ENCODE measurements at places on chromosomes 1 and 21.

- no peak for DNase-seq
Observed at GRCh38 chr1:1074631-1075147, 583 bp upstream of the RNF223 start.

GRCh38 chr1:42933610-42934491 lies 24.8 kb downstream of the SLC2A1 start:
- DNase-seq, result no peak

DNA sequence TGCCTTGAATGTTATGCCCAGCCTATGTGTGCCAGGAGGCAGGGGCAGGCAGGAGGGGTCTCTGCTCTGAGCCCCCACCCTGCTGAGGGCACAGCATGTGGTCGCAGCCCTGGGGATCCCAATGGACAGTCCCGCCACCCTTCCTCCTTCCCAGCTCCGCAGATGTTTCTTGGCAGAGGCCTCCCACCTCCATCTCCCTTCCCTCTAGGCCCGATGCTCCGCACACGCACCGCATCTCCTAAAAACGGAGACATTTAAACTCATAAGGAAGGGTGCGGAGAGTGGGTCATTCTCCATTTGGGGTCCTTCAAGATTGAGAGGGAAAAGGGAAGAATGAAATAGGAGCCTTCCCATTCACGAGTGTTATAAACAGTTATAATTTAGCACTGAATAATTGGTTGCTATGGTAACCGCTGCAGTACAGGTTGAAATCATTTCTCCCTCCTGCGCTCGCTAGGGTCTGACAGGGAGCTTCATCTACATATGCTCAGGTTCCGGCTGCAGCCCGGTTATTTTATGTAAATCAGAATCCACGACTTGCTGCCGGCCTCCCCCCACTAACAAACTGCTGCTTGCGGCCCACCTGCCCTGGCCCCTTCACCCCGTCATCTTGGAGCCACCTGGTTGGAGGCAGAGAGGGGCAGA lies 16.0 kb downstream of the CHD5 start:
- no peak for DNase-seq

DNA sequence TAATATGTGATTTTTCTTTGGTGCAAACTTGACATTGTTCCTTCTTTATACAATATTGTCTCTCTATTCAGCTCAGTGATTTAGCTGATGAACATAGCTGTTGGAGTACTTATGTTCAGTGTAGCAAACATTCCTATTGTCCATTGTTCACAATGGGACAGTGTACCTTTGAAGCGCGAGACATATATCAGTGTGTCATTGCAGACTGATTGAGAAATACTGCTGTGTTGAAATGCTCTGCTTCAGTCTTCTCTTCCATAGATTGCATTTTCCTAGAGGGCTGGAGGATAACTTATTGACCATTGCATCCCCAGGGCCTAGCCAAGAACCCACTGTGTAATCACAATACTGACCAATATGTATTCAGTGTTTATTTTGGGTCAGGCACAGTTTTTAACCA lies 46.5 kb downstream of the HLX start:
- no peak for DNase-seq

GRCh38 chr1:153774026-153774595 lies 1.1 kb upstream of the SLC27A3 start:
- no peak for DNase-seq

GRCh38 chr21:44349847-44350772 lies 3.3 kb upstream of the TRPM2 start:
- DNase-seq, result no peak

DNA sequence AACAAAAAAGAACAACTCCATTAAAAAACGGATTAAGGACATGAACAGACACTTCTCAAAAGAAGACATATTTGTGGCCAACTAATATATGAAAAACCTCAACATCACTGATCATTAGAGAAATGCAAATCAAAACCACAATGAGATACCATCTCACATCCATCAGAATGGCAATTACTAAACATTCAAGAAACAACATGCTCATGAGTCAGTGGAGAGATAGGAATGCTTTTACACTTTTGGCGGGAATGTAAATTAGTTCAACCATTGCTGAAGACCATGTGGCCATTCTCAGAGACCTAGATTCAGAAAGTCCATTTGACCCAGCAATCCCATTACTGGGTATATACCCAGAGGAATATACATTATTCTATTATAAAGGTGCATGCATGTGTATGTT lies 1442.6 kb upstream of the B3GALT2 start:
- no peak for DNase-seq

- no peak for DNase-seq
Observed at GRCh38 chr1:176692431-176692830, 229.5 kb downstream of the PAPPA2 start.

DNA sequence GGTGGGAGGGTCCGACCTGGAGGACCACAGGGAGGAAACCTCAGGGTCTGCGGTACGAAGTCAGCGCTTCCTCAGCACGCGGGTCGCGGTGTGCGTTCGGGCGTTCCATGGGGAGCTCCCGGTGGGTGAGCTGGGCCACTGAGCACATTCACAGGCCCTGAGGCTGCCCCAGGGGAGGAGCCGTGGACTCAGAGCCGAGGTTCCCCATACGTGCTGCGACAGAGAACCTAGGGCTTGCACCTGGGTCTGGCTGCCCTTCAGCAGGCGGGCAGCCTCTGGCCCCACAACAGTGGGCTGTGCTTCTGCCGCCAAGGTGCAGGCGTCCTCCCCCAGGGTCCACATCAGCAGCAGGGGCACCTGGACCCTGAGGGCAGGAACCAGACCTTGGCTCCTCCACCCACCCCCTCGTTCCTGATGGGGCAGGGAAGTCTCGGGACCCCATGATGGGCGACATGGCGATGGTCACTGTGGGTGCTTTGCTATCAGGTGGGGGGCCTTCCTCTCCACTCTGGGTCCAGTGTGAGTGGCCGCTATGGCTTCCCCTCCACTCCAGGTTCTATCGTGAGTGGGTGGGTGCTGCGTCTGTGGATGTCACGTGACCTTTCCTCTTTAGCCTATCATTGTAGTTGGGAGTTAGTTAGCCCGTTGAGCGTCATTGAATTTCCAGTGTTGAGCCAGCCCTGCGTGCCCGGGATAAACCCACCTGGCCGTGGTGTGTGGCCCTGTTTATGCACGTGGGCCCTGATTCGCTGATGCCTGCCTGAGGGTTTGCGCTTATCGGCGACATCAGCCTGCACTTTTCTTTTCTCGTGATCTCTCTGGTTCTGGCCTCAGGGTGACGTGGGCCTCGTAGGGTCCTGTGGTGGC lies 27.9 kb downstream of the FTCD start:
- no peak for DNase-seq

- DNase-seq, result no peak
Observed at GRCh38 chr1:237033804-237034203, 8.2 kb upstream of the RYR2 start.

- DNase-seq, result peak; percentile 72
Observed at GRCh38 chr1:44031252-44032169, at the start of gene SLC6A9. Gene SLC6A9 (minus strand): TSS chr1:44031462. CDS start chr1:44024277, 7,185 bp downstream.

DNA sequence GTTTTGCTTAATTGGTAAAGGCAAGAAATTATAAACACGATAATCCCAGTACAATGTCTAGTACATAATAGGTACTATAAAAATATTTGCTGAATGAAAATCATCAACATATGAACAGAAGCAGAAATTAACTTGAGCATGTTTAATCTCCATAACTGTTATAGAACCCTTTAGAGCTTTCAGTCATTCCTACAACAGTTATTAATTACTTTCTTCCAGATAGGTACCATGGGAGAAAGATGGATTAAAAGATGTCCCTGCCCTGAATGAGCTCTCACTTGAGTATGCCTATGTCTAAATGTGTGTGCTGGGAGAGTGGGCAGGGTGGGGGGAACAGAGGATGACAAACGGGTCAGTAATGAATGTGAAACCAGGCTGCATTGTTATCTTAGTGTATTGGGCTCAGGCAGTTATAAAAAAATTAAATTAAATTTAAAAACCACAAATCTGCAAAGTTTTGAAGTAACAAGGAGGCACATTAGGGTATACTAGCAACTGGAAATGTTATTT lies 2.4 kb downstream of the EPS15 start:
- DNase-seq, result peak; percentile 14

DNA sequence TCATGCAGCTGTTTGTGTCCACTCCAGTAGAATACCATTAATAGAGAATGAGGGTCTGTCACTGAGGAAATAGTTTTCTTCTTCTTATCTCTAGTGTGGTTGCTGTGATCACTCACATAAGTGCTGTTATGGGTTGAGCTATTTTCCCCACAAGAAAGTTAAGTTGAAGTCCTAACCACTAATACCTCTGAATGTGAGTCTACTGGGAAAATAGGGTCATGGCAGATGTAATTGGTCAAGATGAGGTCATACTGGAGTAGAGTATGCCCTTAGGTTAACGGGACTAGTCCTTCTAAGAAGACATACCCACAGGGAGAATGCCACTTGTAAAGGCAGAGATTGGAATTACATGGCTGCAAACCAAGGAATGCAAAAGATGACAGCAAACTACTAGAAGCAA lies 70.5 kb upstream of the COL24A1 start:
- DNase-seq, result no peak

DNA sequence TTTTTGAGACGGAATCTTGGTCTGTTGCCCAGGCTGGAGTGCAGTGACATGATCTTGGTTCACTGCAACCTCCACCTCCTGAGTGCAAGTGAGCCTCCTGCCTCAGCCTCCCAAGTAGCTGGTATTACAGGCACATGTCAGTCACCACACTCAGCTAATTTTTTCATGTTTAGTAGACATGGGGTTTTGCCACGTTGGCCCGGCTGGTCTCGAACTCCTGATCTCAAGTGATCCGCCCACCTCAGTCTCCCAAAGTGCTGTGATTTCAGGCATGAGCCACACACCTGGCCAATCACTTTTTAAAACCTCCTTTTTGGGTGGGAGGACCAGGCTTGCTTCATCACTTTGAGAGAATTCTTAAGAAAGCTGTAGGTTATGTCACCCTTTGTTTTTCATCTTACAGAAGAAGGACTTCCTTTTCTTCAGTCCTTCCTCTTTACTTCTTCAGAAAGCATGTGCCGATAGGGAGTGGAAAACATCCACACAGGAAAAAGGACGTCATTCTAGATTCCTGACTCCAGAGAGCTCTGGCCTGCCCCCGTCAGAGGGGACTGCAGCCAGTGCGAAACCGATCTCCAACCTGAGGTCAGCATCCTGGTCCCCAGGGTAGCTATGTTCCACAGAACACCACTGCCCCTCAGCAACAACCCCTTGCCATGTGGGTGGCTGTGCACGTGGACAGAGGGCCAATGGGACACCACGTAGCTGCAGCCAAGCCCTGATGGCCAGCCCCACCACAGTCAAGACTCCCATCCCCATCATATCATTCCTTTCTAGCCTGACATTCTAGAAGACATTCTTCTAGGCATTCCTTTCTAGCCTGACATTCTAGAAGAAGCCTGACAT lies 21.9 kb downstream of the NCF2 start:
- no peak for DNase-seq

GRCh38 chr1:182181167-182181572 lies 119.7 kb upstream of the ZNF648 start:
- DNase-seq, result no peak

DNA sequence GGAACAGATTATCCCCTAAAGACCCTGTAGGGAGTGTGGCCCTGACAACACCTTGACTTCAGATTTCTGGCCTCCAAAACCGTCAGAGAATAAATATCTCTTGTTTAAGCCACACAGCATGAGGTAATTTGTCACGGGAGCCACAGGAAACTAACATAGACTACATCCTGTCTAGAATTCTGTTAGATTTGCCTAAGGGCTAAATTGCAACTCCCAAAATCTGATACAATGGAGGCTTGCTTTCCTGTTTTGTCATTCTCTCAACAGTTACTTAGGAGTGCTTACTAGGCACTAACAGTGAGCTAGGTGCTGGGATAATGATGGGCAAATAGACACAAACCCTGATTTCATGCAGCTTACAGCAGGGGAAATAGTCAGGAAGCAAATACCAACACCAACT lies 141.6 kb downstream of the MIS18A start:
- no peak for DNase-seq

GRCh38 chr1:231643071-231643934 lies 16.7 kb downstream of the DISC1 start:
- DNase-seq, result no peak

All from AG20443 (cell line).